Activated CD4-positive, alpha-beta T cell treated with anti-CD3 and anti-CD28 coated beads for 48 hours (primary cell): ENCODE measurements at places on chromosomes 3 and 15.

GRCh38 chr15:83290236-83290635, 5.8 kb upstream of the BNC1 start:
- DNase-seq, result no peak

DNA sequence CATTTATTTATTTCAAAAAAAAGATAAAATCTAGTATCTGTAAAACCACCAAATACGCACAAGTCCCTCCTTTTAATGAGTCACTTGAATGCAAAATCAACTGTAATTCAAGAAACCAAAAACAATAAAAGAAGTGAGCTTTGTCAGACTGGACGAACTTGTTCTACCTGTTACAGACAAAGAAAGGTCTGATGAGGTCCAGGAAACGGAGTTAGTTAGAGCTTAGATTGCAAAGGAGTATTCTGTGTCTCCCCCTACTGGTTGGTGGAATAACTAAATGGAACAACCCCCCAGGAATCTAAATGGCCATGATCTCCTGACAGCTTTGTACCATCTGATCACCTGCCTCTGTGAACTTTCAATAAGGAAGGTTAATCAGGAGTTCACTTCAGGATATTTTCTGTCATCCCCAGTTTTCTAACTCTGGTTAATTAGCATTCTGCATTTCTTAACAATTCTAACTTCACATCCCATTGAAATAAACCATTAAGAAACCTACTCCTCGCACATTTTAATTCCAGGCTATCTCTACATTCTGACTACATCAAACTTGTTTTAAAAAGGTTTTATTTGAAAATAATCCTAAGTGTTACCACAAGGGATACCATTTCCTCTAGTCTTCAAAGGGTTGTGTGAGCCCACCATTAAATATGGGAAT, 333.0 kb upstream of the SATB1 start:
- DNase-seq, result no peak

- DNase-seq, result no peak
These were observed 101.3 kb upstream of the ATP11B start for GRCh38 chr3:182692021-182692420.

GRCh38 chr3:143859465-143860203, 11.4 kb upstream of the SLC9A9 start:
- no peak for DNase-seq

GRCh38 chr3:31979001-31979697, 1.9 kb downstream of the OSBPL10 start:
- peak; percentile 11 for DNase-seq

- DNase-seq, result no peak
These were observed 7.1 kb downstream of the SEMA7A start for GRCh38 chr15:74426404-74427281.

DNA sequence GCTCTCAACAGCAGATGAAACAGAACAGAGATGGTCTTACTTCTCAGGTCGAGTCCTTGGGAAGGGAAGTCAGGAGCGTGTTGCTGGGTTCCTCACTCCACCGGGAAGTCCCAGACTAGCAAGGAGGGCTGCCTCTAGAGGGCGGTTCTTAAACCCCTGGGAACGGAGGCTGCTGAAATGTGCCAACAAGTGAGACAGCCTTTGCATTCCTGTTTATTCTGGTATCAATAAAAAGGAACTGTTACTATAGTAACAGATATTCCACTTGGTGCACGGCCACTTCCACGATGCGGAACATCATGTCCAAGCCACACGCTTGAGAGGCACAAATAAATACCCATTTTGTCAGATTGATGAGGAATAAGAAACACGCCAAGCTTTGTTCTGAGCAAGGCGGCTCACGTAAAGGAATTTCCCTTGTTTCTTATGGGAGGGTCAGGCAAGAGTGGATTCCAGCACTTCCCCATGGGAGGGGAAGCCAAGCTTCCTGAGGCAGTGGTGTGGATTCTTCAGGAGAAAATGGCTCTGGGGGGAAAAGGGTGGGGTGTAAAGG, at the start of gene FAM107A:
TSS of gene FAM107A (minus strand) at position 123 of the 553 bp plus-strand sequence. CDS start 7,531 bp downstream, outside the sequence.
- no peak for DNase-seq

- DNase-seq, result peak; percentile 26
These were observed 38.2 kb downstream of the PCSK6 start for GRCh38 chr15:101451266-101451799.

DNA sequence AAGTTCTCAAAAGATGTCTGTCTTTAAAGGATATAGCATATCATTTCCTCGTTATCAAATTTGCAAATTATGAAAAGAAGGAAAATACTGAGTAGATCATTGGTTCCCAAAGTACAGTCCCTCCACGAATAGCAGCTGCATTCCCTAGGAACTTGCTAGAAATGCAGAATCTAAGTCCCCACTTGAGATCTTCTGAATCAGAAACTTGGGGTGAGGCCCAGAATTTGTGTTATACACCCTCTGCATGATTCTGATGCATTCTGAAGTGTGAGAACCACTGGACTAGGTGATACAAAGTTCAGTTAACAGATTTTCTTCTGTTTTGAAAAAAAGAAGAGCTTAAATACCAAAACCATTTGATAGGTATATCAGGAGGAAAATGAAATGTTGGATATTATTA, 77.1 kb downstream of the SLC25A26 start:
- DNase-seq, result no peak

DNA sequence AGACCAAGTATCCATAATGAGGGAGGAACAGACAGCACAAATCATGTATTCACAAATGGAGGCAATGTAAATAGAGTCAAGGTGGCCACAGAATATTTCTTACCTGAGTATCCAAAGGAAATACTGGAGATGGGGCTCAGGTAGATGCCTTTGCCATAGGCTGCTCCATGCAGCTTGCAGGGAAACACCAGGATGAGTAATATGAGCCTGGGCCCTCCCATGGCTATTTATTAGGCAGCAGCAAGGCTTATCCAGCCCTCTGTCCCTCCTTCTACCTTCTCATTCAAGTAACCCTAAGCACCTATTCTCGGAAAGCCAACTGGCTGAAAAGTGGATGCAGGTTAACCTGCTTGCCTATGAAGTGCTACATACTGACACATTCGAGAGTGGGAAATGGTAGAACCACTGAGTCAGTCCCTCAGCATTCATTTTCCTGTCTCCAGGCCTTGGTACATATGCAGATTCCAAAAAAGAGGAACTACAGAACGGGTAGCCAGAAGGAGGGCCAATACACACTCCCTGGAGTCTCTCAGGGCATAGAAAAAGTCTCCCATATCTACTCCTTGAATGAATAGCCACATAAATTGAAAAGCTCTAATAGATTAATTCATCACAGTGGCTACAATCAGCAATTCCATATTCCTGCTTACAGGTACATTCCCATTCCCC, 18.3 kb upstream of the PKM start:
- DNase-seq, result no peak

DNA sequence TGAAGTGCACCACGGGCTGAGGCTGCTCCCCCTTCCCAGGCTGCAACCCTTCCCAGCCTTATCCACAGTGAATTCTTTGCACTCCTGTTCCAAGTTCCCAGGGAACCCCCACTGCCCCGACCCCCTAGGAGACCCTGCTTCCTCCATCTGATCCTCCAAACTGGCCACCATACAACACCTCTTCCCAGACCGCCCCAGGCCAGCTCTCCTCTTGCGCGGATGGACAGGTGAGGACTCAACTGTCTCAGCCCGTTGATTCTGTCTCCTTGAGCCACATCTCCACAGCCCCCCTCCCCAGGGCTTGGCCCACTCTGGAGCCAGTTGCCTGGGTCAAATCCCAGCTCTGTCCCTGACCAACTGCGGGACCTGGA, 21.7 kb downstream of the GRIP2 start:
- DNase-seq, result no peak

- DNase-seq, result peak; percentile 33
These were observed 769 bp downstream of the C2CD4A start for GRCh38 chr15:62067448-62068044.

DNA sequence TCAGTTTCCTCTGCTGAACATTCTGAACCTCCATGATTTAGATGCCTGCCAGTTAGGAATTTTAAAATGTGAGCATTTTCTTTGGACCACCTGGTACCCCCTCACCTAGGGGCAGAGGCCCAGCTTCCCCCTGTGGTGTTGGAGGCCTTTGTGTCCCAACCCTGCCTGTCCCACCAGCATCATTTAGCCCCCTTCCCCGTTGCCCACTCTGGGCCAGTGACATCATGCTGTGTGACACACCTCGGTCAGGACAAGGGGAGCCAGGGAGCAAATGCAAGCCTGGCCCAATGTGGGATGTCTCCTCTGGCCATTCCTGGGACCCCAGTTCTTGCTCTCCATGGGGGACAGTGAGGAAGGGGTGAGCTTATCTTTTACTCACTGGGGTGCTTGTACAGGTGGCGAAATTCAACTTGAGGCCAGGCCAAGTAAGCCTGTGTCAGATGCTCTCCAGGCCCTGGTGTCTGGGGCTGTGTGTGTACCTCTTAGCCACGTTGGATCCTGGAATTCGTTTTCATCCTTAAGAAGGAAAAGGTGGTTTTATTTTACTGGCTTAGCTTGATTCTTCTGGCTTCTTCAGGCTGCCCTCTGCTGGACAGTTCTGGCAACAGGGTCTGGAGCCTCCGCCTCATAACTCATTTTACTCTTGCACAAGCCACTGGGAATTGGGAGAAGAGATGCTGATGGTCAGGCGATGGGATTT, 49.7 kb upstream of the MYZAP start:
- peak; percentile 62 for DNase-seq

DNA sequence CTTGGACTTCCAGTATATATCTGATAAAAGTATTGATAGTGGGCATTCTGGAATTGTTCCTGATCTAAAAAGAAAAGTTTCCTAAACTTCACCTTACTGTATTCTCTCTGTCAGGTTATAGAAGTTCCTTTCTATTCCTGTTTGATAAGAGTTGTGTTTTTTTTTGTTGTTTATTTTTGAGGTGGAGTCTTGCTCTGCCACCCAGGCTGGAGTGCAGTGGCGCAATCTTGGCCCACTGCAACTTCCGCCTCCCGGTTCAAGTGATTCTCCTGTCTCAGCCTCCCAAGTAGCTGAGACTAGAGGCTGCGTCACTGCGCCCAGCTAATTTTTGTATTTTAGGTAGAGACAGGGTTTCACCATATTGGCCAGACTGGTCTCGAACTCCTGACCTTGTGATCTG, 13.1 kb downstream of the BLM start:
- DNase-seq, result no peak

DNA sequence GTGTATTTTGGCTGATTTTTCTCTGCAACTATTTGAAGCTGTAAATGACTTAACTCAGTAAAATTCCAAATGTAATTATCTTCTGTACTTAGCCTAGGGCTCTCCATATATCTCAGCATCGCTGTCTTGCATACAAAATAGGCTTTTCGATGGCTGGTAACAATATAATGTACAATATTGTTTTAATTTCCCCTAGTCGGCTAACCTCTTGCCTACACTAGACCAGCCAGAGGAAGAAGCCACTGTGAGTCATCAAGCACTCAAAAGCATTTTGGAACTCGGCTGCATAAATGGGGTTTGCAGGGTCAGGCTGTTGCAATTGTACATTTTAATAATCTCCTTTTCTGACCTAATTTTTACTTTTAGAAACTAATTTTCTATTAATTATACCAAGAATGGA, 583.8 kb downstream of the FOXP1 start:
- DNase-seq, result no peak

- DNase-seq, result no peak
These were observed 171.2 kb downstream of the KLHL25 start for GRCh38 chr15:85623315-85624049.

DNA sequence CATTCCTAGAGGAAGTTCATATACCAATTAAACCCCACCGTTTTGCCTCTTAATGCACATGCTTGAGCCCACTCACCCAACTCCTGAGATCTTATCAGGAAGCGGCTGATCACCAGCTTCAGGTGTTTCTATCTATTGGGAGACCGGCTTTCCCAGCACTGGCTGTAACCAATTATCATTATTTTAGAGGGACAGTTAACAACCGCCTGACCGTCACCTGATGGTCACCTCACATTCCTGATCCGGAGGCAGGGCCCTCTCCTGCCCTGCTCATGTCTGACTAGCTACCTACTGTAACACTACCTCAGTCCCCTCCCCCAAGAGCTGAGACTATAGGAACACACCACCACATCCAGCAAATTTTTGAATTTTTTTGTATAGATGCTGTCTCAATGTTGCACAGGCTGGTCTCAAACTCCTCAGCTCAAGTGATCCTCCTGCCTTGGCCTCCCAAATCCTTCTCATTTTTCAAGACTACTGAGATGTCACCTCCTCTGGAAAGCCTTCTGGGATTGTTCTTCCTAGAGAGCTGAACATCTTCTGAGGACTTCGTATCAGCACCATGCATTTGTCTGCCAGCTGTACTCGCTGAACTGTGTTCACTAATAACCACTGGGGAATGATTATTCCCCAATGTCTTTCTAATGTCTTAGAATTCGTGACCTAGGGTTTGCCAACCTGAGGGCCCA, 84.8 kb downstream of the LSM3 start:
- DNase-seq, result no peak

GRCh38 chr15:90367576-90367975, 15.5 kb downstream of the ZNF774 start:
- no peak for DNase-seq

DNA sequence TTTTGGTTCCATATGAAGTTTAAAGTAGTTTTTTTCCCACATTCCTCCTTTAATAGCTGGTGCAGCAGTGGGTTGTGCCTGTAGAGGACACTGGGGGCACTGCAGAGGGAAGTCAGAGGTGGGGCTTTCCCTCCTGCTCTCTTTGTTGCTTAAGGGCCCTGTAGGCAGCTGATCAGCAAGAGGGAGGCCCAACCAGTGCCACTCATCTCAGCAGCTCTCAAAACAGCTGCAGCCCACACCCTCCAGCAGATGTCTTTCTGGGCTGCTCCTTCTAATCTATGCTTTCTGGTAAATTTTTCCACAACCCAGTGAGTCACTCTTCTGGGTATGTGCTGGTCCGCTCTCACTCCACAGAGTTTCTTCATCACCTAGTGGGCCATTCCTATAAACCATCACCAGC, 263.8 kb downstream of the FEZF2 start:
- DNase-seq, result peak; percentile 11

- DNase-seq, result no peak
These were observed 10.7 kb downstream of the NFKBIZ start for GRCh38 chr3:101859882-101860448.

DNA sequence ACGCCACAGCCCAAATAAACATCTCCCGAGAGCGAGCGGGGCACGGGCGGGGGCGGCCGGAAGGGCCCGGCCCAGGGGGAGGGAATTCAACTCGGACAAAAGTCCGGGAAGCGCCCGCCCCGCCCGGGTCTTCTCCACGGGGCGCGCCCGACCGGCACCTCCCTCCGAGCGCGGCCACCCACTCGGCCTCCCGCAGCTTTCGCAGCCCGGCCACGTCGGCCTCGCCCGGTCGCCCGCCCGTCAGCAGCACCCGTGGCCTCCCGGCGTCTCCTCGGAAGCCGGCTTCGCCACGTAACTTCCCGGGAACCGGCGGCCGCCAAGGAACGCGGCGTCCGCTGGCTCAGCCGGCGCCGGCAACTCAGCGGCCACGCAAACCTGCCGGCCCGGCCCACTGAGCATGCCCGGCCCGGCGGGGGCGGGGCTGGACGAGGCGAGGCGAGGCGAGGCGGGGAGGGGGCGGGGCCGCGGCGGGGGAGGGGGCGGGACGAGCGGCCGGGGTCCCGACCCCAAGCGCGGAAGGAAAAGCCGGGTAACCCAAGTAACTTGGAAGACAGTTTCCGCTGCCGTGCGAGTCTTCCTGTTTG, at the start of gene TJP1:
TSS of gene TJP1 (minus strand) at position 369 of the 584 bp plus-strand sequence. CDS start 440 bp downstream, outside the sequence.
- DNase-seq, result no peak

- no peak for DNase-seq
These were observed 104.4 kb downstream of the RPL22L1 start for GRCh38 chr3:170765419-170766078.
